SK-MEL-5 (cell line): ENCODE measurements at places on chromosomes 1 and 21.

GRCh38 chr1:152067150-152067549, 21.7 kb downstream of the TCHHL1 start:
- DNase-seq, result no peak

GRCh38 chr1:185972096-185972850, 238.1 kb downstream of the HMCN1 start:
- DNase-seq, result no peak

DNA sequence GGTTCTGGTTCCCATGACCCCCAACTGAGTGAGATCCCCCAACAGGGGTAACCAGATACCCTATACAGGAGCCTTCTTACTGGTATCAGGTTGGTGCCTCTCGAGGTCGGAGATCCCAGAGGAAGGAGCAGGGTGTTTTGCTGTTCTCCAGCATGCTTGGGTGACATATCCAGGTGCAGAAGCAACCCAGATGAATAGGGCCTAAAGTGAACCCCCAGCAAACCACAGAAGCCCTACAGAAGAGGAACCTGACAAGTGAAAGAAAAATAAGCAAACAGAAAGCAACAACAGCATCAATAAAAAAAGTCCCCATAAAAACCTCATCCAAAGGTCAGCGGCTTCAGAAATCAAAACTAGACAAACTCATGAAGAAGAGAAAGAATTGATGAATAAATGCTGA, 633.4 kb upstream of the CXADR start:
- DNase-seq, result no peak

GRCh38 chr1:154764181-154764580, 105.9 kb downstream of the KCNN3 start:
- no peak for DNase-seq

DNA sequence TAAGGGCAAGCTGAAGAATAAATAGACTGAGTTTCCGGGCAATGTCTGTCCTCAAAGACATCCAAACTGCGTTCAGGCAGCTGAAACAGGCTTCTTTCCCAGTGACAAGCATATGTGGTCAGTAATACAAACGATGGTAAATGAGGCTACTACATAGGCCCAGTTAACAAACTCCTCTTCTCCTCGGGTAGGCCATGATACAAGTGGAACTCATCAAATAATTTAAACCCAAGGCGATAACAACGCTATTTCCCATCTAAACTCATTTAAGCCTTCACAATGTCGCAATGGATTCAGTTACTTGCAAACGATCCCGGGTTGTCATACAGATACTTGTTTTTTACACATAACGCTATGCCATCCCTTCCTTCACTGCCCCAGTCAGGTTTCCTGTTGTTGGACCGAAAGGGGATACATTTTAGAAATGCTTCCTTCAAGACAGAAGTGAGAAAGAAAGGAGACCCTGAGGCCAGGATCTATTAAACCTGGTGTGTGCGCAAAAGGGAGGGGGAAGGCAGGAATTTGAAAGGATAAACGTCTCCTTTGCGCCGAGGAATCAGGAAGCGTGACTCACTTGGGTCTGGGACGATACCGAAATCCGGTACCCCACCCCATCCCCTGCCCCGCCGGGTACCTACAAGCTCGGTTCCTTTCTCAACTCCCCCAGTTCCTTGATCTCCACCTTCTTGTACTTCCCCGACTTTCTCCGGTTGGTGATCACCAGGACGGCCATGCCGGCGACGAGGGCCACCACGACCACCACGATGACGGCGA, 1.3 kb downstream of the TACSTD2 start:
- no peak for DNase-seq

GRCh38 chr1:25476186-25477097, 45.7 kb downstream of the MACO1 start:
- no peak for DNase-seq

DNA sequence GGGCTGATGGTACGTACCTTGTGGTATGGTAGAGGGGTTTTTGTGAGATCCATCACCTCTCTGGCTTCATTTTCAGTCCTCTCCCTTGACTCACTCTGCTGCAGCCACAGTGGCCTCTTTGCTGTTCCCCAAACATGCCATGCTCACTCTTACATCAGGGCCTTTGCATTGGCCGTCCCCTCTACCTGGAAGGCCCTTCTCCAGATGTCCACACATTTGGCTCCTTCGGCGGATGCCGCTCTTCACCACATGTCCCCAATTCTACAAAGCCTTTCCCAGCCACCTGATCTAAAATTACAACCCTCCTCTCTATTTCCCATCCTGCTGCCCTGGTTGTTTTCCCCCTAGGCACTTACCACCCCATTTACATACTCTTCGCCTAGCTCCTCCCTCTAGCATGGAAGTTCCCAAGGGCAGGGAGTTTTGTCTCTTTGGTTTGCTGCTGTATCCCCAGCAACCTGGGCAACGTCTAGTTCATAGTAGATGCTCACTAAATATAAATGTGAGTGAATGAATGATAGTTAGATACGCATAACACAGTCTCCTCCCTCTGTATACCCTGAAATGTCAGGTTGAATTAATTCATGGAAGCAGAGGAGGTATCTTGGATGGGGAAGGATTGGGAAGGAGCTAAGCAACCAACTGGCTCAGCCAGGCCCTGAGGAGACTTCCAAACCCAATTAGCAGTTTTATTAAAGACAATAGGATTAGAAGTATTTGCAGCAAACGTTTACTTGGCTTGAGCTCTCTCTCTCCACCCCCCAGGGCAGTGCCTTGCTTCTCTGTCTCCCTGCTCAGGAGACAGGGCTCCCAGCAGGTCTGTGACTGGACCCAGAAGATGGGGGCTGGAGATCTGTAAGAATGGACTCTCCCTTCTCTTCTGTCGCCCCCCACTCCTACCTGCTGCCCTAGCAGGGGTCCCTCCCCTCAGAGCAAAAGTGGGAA, 264.2 kb downstream of the GRIK3 start:
- DNase-seq, result no peak

DNA sequence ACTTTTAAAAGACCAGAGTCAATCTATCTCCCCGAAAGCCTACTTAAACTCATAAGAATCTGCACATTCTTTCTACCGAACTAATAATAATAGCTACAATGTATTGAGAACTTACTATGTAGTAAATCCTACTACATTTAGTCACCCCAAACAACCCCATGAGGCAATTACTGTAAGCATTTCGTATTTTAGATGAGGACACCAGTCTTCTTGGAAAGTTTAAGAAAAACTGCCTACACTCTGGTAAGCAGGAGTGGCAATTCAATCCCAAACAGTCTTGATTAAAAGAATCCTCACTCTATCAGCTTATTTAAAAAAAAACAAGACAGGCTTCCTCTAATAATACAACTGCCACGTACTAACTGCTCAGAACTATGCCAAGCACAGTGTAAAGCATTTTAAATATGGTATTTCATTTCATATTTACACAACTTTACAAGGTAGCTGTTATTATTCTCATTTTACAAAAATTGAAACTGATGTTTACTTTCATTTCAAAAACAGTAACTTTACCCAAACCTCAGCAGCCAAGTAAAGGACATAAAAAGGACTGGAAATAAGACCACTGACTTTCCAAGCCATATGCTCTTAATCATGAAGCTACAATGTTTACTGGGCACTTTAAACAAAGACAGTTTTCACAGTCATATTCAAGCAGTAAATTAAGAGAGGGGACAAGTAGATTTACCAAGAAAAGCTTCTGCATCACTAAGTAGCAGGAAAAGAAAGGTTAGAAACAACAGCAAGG, 13.9 kb downstream of the ARID4B start:
- DNase-seq, result no peak

- DNase-seq, result no peak
These were observed 119.4 kb upstream of the PRMT6 start for GRCh38 chr1:106937104-106937503.

- no peak for DNase-seq
These were observed at the start of gene CD34 for GRCh38 chr1:207910591-207911354. CD34 (minus strand) TSS chr1:207911125; CDS start chr1:207911080, 45 bp downstream.

GRCh38 chr1:224339442-224340033, 9.6 kb upstream of the NVL start:
- DNase-seq, result no peak

DNA sequence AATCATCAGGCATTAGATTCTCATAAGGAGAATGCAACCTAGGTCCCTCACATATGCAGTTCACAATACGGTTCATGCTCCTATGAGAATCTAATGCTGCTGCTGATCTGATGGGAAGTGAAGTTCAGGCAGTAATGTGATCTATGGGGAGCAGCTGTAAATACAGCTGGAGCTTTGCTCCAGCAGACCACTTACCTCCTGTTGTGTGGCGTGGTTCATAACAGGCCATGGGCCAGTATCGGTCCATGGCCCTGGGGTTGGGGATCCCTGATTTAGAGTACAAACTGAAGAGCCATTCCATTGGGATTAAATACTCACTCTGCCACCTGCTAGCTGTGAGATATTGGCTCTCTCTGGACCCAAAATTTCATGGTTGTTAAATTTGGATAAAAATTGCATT, 244.6 kb upstream of the POGK start:
- no peak for DNase-seq

DNA sequence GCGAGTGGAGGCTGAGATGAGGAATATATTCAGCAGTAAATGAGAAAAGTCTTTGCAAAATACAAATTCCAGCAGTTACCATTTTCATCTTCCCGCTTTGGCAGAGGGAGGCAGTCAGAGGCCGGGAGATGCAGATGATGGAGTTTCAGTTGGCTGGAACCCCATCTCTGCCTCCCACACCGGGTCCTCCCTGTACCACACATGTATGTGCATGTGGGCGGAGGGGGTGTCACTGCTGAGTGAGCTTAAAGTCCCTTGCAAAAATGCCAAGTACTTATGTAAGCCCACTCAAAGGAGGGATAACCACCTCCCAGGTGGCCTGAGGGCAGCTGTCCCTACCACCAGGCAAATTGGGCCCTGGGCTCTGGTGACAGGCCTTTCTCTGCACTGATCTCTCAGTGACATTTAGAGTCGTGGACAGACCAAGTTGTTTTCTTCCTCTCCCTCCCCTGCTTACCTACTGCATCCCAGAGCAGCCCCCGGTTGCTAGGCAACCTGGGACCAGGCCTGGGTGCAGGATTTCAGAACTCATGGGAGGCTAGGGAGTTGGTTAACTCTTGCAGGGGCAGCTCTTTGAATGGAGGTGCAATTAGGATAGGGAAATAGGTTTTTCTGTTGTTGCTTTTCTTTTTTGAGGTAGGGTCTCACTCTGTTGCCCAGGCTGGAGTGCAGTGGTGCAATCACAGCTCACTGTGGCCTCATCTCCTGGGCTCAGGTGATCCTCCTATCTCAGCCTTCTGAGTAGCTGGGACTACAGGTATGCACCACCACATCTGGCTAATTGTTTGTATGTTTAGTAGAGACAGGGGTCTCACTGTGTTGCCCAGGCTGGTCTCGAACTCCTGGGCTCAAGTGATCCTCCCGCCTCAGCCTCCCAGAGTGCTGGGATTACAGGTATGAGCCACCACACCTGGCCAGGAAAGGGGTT, 17.1 kb upstream of the UBXN10 start:
- DNase-seq, result no peak

DNA sequence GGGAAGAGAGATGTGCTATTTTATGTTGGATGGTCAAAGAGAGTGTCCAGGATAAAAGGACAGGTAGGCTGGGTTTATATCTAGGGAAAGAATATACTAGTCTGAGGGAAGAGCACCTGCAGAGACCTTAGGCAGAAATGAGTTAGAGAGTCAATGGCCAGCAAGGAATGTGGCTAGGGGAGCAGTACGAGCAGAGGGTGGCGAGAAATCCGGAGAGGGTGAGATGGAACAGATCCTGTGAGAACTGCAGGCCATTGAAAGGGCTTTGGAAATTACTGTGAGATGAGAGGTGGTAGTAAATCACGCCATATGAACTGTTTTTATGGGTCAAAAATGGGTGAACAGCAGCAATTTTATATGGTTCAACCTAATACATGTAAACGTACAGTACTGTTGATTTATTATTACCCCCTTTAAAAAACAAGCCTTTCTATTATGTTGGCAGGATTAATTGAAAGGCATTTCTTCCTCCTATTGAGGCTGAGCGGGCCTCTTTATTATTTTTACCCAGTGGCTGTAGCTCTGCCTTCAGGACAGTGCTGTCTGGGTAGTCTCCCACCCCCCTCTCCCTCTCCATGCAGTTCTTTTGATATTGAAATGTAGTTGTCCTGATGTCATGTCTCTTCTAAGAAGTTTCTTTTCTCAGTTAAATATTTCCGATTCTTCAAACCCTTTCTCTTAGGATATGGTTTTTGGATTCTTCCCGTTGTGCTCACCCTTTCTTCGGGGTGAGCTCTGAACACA, 75.2 kb upstream of the CD1D start:
- no peak for DNase-seq

DNA sequence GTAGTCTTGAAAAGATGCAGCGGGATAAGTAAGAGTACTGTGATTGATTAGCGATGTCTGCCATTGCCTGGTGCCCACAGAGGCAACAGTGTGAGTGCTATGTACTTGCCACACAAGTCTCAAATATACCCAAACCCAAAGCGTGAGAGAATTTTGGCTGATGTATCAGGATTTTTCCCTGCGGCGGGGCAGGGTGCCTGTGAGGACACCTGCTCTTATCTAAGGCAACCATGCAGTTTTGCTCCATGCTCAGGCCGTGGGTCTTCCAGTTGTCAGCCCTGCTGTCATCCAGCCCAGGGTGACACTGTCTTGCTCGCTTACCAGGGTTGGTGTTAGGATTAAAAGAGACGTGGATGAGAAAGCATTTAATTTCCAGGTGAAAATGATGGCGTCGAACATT, 202.7 kb downstream of the PTPRU start:
- DNase-seq, result no peak

DNA sequence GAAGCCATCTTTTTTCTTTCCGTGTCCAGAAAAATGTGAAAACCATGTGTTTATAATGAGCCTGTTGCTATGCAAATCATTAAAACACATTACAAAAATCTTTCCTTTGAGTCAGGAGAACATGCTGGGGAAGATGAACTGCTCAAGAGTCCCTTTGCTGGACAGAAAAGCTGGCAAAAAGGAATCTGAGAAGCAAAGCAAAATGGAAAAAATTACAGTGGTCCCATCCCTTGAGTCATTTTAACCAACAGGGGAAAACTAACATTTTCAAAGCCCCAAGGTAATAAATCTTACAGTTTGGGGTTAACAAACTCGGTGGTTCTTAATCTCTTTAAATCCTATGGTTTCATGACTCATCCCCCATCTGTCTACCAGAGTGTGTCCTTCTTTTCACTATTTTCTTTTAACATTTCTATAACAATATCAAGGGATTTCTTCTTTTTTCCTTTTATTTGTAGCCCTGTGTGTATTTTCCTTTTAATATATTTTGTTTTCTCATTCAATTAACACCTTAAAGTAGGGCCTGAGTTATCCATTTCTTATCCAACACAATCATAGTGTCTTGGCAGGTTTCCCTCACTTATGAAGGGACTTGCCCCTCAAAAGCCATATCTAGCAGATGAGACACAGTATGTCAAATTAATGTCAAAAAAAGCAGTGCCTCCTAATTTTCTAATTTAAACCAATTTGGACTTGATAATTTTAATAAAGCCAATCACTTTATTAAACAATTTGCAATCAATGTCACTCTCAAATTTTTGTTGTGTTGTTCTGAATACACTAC, 105.4 kb downstream of the PTPN14 start:
- no peak for DNase-seq
